CD4-positive, alpha-beta memory T cell (primary cell): ENCODE measurements at places on chromosomes 11 and 22. TPM values are rescaled to one million over a fixed set of nuclear protein-coding genes. Genes with fewer than 3 reads are reported as not detected.
A peak's percentile ranks its signal among the peaks of the same experiment; 100 is the strongest.

The ATG16L2 gene
- 24.1 TPM for polyA plus RNA-seq

DNA sequence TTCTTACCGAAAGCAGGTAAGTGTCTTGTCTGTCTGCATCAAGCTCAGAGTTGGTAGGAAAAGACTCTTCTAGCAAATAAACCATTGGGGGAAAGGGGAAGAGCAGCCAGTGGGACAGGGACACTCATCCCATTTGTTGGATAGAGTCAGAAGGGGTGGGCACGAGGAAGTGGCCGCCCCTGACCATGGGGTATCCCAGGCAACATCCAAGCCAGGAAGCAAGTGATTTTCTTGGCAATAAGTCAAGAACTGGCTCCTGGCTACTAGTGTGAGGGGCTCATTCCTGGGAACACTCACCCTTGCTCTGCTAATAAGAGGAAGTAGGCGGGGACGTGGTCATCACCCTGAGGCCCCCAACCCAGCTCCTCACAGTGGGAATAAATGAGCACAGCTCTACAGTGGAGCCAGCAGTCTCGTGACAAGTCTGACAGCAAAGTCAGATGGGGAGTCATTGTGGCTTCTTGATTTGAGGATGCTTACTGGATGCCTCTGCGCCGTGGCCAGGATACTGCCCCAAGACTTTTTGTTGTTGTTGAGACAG is 6.7 kb downstream of the SLC25A18 start:
- H3K4me1 ChIP-seq = no peaks in the 10 kb centered on the region
- no peak for DNase-seq
- H3K27me3 ChIP-seq = no peaks in the 10 kb centered on the region
- H3K36me3 ChIP-seq = no peaks in the 10 kb centered on the region
- H3K4me3 ChIP-seq = no peak overlapping the region

DNA sequence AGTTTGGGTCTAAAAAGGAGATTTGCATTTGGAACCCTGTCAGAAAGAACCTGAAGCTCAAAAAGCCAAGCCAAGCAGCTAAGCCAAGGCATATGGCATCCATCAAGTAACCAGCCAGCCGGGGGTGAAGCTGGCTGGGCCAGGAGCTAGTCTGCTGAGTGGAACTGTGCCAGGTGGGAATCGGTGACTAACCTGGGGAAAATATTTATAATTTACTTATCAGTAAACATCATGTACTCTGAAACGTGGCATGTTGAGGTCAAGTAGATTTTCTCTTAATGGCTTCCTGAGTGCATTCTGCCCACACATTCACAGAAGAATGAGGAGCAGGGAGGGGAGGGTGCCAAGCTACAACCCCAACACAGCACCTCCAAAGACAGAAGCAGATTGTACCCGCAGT is 70.5 kb upstream of the SESN3 start:
- H3K4me1 ChIP-seq = peaks cover 20% of the 10 kb centered on the region
- no peak for DNase-seq
- no peak overlapping the region for H3K4me3 ChIP-seq
- no peaks in the 10 kb centered on the region for H3K36me3 ChIP-seq
- H3K27ac ChIP-seq = no peak overlapping the region

- no peak overlapping the region for H3K4me3 ChIP-seq
- no peak for DNase-seq
- no peaks in the 10 kb centered on the region for H3K4me1 ChIP-seq
These were observed 560.4 kb downstream of the TBC1D22A start for GRCh38 chr22:47322854-47323253.

The GRM5 gene
- not detected for polyA plus RNA-seq

DNA sequence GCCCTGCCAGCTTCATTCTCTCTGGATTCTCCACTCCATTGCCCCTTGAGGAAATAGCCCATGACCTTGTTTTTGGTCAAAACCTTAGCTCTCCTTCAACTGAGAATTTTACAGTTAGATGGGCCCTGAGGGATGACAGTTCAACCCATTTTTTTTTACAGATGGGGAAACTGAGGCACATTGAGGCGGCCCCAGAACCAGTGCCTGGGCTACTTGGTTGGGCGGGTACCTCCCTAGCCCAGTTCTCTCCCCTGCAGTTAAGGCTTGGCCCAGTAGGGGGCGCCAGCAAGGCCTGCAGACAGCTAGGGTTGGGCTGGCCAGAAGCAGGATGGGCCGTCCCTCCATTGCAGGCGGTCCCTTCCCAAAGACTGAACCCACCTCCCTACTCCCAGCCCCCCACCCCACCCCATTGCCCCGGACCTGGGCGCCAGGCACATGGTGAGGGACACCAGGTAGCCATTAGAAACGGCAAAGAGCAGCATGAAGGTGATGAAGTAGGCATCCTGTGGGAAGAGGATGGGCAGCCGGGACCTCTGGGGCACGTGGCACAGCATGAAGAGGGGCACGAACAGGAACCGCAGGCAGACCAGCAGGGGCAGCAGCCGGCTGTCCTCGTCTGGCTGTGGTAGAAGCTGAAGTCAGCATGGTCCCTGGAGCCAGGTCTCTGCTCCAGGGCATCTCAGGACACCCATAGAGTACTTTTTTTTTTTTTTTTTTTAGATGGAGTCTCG is 7.6 kb downstream of the SLC29A2 start:
- no peaks in the 10 kb centered on the region for H3K27me3 ChIP-seq
- no peak overlapping the region for H3K4me3 ChIP-seq
- H3K27ac ChIP-seq = no peak overlapping the region
- H3K36me3 ChIP-seq = no peaks in the 10 kb centered on the region
- DNase-seq = peak; percentile 44

DNA sequence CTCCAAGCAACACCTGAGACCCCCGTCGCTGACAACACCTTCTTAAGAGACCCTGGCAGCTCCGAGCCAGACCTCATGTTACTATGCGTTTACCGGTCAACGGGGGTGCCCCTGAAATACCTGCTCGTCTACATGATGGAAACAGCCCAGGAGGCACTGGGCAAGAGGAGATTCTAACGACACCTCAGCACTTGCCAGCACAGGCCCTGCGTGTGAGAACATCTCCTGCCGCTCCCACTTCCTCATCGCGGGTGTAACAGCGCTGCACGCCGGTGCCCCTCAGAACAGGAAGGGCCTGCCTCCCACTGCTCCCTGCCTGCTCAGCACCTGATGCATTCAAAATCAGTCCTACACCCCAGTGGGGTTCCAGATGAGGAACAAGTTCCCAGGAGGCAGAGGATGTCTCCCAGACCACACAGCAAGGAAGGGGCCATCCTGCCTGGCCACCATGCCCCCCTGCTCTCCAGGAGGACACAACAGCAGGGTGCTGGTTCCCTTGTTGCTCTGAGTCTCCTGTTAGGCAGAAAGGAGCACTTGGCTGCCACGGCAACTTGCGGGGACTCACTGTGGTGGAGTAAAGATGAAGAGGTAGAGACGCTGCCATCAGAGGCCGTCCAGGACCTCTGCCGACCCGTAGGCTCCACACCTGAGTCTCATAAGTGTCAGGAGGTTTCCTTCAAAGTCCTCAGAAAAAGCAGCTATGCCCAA is 2.1 kb downstream of the TOLLIP start:
- H3K4me3 ChIP-seq = no peak overlapping the region
- no peak for DNase-seq
- no peak overlapping the region for H3K27ac ChIP-seq
- H3K36me3 ChIP-seq = no peaks in the 10 kb centered on the region

The CHRM1 gene
- polyA plus RNA-seq = not detected

The B4GAT1 gene
- polyA plus RNA-seq = 12.2 TPM

- H3K36me3 ChIP-seq = peaks cover 55% of the 10 kb centered on the region
- no peak for DNase-seq
- no peak overlapping the region for H3K4me3 ChIP-seq
- peaks cover 19% of the 10 kb centered on the region for H3K4me1 ChIP-seq
These were observed 13.5 kb downstream of the ADORA2A start for GRCh38 chr22:24440718-24441405.

DNA sequence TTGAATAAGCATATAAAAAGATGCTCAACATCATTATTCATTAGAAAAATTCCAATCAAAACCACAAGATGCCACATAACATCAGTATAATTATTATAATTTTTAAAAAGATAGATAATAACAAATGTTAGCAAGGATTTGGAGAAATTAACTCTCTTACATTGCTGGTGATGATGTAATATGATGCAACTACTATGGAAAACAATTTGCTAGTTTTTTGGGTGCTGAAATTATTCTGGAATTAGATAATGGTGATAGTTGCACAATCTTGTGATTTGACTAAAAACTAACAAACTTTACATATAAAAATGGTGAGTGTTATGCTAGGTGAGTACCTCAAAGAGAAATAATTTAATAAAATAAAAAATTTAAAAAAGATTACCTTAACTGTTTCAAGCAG is 412.2 kb downstream of the LRRC4C start:
- H3K36me3 ChIP-seq = no peaks in the 10 kb centered on the region
- H3K27ac ChIP-seq = no peak overlapping the region
- DNase-seq = no peak
- no peaks in the 10 kb centered on the region for H3K27me3 ChIP-seq

DNA sequence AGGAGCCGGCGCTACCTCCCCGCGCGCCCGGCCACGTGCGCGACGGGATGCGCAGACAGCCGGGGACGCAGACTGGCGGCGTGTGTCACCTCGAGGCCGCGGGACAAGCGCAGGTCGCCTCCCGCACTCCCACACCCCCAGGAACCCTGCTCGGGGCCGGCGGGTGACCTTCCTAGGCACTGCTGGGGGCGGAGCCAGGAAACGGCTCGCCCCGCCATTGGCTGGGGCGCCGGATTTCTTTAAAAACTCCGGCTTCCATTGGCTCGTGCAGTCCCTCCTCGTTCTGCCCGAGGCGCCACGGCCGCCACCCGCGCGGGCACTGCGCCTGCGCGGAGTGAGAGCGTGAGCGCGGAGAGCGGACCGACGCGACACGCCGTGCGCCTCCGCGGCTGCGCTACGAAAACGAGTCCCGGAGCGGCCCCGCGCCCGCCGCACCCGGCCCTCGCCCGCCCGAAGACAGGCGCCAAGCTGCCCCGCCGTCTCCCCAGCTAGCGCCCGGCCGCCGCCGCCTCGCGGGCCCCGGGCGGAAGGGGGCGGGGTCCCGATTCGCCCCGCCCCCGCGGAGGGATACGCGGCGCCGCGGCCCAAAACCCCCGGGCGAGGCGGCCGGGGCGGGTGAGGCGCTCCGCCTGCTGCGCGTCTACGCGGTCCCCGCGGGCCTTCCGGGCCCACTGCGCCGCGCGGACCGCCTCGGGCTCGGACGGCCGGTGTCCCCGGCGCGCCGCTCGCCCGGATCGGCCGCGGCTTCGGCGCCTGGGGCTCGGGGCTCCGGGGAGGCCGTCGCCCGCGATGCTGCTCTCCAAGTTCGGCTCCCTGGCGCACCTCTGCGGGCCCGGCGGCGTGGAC is at the start of gene PIM3:
Gene PIM3, plus strand, starts transcription at position 614 of the 846 bp plus-strand sequence. Its CDS starts 176 bp downstream, at position 790.
- H3K27ac ChIP-seq = peak within 1 kb of the TSS; percentile 98
- no peaks in the 10 kb centered on the region for H3K27me3 ChIP-seq
- peaks cover 31% of the 10 kb centered on the region for H3K4me1 ChIP-seq
- peak within 1 kb of the TSS; percentile 88 for H3K4me3 ChIP-seq
- H3K36me3 ChIP-seq = peaks cover 22% of the 10 kb centered on the region
- peak; percentile 94 for DNase-seq

The C11orf42 gene
- polyA plus RNA-seq = not detected

GRCh38 chr11:18394928-18395734 is 768 bp downstream of the LDHA start:
- peaks cover 32% of the 10 kb centered on the region for H3K36me3 ChIP-seq
- H3K27me3 ChIP-seq = no peaks in the 10 kb centered on the region
- peak overlapping the region; percentile 88 for H3K27ac ChIP-seq

- H3K4me1 ChIP-seq = no peaks in the 10 kb centered on the region
- H3K27ac ChIP-seq = no peak overlapping the region
- no peak for DNase-seq
These were observed 142.6 kb upstream of the BLID start for GRCh38 chr11:122258446-122259194.

The PAMR1 gene
- not detected for polyA plus RNA-seq

The TBX10 gene
- polyA plus RNA-seq = not detected

The APOBEC3C gene
- 135 TPM for polyA plus RNA-seq

- DNase-seq = no peak
These were observed 1447.2 kb downstream of the TBC1D22A start for GRCh38 chr22:48209473-48210197.

The OR52E4 gene
- not detected for polyA plus RNA-seq

GRCh38 chr11:4181782-4182721 is 87.5 kb downstream of the RRM1 start:
- no peak overlapping the region for H3K27ac ChIP-seq
- no peaks in the 10 kb centered on the region for H3K27me3 ChIP-seq
- no peaks in the 10 kb centered on the region for H3K36me3 ChIP-seq
- no peak for DNase-seq
- no peak overlapping the region for H3K4me3 ChIP-seq

GRCh38 chr22:46421267-46421666 is 85.8 kb downstream of the TRMU start:
- no peaks in the 10 kb centered on the region for H3K36me3 ChIP-seq
- no peak overlapping the region for H3K4me3 ChIP-seq
- peaks cover 4% of the 10 kb centered on the region for H3K4me1 ChIP-seq

DNA sequence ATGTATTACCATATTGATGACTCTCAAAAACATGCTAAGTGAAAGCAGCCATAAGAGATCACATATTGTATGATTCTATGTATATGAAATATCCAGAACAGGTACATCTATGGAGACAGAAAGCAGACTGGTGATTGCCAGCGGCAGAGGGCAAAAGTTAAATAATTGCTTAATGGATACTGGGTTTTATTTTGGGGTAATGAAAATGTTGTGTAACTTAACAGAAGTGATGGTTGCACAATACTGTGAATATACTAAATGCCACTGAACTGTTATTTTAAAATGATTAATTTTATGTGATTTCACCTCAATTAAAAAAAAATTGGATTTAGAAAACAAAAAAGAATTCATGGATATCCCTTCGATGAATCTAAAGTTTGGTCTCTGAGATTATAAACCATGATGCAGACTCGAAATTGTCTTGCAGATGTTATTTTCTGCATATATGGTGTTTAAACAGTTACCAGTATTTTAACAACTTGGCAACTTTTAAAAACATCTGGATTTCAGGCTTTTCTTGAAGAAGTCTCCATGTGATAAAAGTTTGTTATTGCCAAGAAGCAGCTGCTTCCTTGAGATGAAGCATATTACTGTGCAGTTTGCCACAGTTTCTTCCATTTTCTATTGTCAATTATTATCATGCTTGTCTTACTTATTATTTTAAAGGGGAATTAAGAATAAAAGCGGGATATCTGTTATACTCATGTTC is 38.1 kb downstream of the LARGE2 start:
- H3K27ac ChIP-seq = no peak overlapping the region
- no peaks in the 10 kb centered on the region for H3K4me1 ChIP-seq
- H3K36me3 ChIP-seq = peaks cover 10% of the 10 kb centered on the region
- H3K4me3 ChIP-seq = no peak overlapping the region
- no peak for DNase-seq
- H3K27me3 ChIP-seq = no peaks in the 10 kb centered on the region

GRCh38 chr11:7844521-7844920 is 47.8 kb upstream of the OR5P2 start:
- H3K4me3 ChIP-seq = no peak overlapping the region
- H3K4me1 ChIP-seq = no peaks in the 10 kb centered on the region
- no peaks in the 10 kb centered on the region for H3K27me3 ChIP-seq
